ENCODE measurements at places on chromosomes 3 and 15.

- peak; percentile 70 for DNase-seq
Observed at GRCh38 chr3:8793242-8793641, 23.8 kb upstream of the OXTR start.

DNA sequence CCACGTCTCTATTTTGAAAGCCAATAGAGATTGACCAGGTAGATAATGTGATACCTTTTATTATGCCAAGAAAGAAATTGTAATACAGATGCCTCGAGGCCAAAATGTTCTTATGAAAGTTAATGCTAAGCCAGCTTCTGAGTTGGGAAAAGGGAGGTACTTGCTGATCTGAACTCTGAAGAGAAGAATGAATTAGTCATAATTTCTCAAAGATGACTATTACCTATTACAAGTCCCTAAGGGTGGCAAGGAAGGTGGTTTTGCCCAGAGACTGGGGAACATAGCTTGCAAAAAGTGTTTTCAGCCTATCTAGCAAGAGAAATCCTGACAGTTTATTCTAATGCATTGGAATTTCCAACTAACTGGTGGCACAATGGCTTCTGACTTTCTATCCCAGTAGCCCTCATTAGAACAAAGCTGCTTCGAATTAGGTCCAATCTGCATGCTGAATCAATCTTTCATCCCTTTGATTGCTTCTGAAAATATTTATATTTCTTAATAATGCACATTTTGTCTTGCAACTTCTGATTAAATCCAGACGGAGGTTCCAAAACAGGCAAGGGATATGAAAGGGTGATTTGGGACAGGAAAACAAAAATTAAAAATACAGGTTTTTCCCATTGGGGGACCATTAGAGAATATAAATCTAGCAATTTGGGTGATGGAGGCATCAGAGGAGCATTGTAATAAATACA, 17.7 kb upstream of the NR2F2 start:
- DNase-seq: no peak

DNA sequence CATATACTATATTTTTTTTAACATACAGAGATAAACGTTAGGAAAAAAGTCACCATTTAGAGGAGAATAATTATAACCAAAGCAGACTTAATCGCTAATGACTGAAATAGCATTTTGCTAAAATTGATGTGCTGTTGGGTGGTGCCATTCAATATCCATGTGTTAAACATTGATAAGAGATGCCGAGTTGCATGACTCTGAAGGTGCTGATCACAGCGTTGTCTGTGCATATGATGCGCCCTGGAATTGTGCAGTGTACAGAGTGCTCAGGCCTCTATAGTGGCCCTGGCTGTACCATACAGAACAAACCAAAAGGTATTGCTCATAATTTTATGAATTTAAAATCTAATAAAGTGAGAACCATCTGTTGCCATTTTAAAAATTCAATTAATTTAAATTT, 168.3 kb downstream of the MEIS2 start:
- DNase-seq: no peak

GRCh38 chr15:36356978-36357601, 222.3 kb upstream of the CDIN1 start:
- DNase-seq: peak; percentile 94

- no peak for DNase-seq
Observed at GRCh38 chr3:170368921-170369320, 11.4 kb downstream of the SKIL start.

GRCh38 chr3:7282988-7283387, 422.1 kb downstream of the GRM7 start:
- peak; percentile 40 for DNase-seq

DNA sequence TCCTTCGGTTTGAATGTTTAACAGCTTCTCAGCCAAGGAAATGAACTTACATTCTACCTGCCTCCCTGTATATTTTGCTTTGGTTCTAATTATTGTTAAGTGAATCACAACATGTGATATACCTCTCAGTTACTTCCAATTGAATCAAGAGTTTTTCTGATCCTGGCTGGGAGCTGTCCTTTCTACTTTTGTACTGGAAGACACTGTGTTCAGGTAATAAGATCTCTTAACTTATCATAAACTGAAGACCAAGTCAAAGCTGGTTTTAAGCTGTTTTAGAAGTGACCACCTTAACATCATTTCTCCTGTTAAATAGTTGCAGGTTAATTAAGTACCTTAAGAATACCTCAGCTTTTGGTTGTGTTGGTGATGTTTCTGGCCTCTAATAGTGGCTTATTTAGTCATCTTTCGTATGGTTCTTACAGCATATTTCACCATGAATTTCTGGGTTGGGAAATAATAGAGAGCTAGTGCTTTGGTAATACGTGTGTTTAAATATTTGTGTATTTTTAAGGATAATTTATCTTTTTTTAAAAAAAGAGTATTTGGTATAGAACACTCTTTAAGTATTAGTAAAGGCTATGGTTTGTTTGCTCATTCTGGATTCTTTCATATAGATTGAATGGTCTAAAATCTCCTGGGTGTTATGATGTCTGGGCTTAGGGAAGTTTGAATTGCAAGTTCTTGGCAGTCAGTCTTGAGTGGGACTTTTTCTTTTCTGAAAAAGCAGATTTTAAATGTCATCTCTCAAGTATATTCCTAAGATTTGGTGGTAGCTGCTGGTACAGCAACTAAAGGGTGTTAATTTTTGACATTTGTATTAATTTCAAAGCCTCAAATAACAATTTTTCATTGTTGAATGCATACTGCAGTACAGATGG, 1.6 kb downstream of the RAB8B start:
- DNase-seq: peak; percentile 37

DNA sequence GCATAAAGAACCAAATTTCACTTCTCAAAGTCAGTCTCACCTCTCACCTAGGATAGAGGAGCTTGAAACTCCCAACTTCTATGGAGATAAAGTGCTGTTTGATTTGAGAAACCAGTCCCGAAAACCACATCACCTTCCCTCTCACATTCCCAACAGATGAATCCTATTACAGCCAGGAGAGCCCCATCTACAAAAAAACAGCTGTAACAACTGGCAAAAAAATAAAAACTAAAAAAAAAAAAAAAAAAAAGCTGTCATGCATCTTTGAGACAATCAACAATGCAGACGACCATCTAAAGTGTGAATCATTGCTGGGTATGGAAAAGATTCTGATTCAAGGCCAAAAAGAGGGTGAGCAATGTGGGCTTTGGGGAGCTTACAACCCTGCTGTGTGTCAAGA, 23.8 kb downstream of the HOMER2 start:
- DNase-seq: no peak

GRCh38 chr3:39211332-39212130, 19.1 kb upstream of the XIRP1 start:
- no peak for DNase-seq

DNA sequence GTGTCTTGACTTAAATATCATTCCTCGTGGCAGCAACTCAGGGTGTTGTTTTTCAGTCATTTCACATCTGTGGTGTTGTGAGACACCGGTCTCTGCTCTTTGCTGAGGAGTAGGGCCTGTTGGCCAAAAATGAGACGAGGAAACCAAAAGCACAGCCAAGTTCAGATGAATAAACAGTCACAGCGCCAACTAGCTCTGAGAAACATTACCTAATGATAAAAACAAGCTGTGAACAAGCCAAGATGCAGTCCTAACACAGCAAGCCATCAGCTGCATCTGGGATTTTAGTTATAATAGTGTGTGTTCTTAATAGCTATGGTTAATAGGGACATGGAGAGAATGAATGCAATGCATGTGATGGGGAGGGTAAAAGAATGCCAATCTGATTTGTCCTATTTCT, 843.4 kb upstream of the DPPA4 start:
- peak; percentile 49 for DNase-seq

DNA sequence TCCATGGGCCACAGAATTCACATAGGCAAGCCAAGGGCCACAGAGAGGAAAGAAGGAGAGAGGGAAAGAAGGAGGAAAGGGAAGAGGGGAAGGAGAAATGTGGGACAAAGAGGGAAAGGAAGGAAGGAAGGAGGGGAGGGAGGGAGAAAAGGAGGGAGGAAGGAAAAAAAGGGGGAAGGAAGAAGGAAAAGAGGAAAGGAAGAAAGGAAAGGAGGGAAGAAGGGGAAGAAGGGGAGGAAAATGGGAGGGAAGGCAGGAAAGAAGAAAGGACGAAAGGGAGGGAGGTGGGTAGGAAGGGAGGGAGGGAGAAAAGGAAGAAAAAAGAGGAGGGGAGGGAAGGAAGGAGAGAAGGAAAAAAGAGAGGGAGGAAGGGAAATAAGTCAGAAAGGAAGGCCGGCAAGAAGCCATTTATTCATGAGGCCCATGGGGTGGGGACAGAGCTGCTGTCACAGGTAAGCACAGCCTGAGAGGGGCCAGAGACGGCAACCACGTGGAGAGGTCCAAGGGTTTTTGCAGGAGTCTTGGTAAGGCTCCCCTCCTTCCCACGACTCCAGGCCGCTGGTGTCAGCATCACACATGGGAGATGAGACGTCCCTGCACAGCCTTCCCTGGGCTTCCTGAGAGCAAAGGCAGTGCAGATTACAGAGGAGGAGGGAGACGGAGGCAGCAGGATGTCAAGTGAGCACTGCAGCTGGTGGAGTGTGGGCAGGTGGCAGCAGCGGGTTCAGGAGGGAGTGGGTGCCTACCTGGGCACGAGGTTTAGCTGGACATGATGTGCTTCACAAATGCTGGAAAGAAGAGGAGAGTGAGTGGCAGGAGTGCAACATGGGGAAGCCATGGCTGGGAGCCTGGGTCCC, 5.5 kb downstream of the MYL3 start:
- DNase-seq: no peak

- DNase-seq: peak; percentile 33
Observed at GRCh38 chr3:9883706-9884554, 3.9 kb upstream of the CIDEC start.

DNA sequence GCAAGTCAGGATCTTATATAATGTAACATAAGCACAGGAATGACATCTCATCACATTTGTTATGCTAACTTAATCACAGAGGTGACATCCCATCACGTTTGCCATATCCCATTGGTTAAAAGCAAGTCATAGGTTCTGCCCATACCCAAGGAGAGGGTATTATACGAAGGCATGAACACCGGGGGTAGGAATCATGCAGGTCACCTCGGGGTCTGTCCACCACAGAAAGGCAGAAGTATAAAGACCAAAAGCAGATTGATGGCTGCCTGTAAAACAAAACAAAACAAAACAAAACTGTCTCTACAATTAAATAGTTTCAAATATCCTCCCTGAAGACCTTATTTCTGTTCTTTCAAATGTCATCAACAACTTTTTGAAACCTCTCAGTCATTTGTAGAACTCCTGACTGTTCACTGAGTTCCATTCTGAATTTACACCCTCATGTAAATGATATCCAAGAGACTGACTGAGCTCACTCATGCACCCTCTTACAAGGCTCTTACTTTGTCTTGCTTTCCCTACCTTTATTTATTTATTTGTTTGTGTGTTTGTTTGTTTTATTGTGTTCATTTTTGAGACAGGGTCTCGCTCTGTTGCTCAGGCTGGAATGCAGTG, 22.7 kb upstream of the ZNF639 start:
- DNase-seq: no peak

GRCh38 chr3:124221422-124221821, 229.5 kb upstream of the ROPN1 start:
- DNase-seq: no peak

Measured in astrocyte of the spinal cord (primary cell).